ENCODE measurements at places on chromosomes 7 and 10.

- no peak for DNase-seq
Observed at GRCh38 chr7:42495256-42495655, 258.2 kb upstream of the GLI3 start.

- no peak for DNase-seq
Observed at GRCh38 chr7:29955799-29956486, 33.7 kb downstream of the SCRN1 start.

GRCh38 chr10:96208271-96208670, 63.1 kb downstream of the BLNK start:
- no peak for DNase-seq

- DNase-seq = no peak
Observed at GRCh38 chr10:49070701-49071100, 44.6 kb downstream of the VSTM4 start.

DNA sequence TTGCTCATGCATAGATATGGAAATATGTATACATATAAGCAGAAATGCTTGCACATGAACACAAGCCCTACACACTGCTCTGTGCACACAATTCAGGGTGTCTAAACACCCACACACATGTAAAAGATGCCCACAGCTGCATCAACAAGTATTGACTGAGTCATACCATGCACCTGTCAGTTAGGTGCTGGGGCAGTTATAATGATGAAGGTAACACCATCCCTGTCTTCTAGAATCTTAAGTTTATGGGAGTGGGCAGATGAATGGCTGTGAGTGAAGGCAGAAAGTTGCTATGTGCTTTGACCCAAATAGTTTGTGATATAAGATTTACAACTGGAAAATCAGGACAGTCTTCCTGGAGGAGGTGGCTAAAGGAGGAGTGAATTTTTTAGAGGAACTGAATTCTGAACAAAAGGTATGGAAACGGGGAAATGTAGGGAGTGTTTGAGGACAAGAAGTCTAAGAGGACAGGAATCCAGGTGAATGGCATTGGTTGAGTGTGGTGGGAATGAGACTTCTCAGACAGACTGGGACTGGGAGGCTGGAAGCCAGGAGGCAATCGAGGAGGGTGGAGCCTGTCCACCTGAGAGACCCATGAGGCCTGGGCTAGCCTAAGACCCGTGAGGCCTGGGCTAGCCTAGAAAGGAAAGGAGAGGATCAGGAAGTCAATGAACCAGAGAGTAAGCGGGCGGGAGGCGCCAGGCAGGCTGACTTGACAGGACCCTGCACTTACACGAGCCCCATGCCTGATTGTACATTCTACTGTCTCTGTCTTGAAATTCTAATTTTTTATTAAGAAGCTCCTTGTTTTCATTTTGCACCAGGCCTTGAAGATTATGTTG, 20.7 kb downstream of the POLL start:
- no peak for DNase-seq

- DNase-seq = no peak
Observed at GRCh38 chr7:110557-111232, 81.7 kb upstream of the FAM20C start.

GRCh38 chr7:43655584-43655983, 72.7 kb downstream of the STK17A start:
- no peak for DNase-seq

DNA sequence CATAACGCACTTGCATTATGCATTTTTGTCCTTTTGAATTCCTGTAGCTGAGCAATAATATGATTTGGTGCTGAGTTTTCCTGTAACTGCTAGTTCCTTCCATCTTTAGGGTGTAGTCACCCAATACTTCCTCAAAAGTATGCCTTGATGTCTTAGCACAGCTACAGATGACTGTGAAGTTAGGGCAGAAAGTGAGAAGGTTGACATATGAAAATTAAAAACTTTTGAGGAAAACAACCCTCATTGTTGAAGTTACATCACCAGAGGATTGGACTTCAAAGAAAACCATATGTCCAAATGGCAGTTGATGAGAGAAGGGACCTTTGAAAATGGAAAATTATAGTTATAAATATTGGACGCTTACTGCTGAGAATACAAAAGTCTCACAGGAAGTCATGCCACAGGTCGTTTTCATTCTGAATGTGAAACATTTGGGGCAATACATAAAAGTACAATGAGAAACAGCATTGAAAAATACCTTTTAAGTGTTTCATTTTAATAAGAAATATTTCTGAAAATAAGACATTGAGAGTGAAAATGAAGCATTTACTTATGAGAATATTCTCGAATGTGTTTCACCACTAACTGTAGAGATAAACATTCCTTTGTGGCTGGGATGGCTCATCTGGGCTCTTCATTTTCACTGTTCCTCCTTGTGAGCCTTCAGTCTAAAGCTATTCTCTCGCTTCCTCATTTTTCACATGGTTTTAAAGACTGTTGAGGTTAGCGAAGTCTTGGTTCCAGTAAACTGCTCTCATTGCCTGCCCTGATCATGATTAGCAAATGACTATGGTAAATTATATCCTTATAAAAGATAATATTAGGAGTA, 61.4 kb upstream of the NME8 start:
- DNase-seq = no peak

DNA sequence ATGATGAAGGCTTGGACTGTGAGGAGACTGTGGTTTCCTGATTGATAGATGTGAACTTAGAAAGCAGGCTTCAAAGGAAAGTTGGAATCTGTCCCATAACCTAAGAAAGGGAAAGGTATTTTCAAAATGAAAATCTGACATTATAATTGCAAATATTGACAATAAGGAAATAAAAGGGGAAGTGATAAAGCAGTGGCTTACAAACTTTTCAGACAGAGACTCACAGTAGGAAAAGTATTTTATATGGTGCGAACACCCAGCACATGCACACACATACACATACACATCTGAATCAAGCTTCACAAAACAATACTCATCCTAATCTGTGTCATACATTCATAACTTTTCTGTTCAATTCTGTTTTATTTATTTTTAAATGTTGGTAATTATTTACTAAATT, 4.8 kb downstream of the PON1 start:
- DNase-seq = no peak

DNA sequence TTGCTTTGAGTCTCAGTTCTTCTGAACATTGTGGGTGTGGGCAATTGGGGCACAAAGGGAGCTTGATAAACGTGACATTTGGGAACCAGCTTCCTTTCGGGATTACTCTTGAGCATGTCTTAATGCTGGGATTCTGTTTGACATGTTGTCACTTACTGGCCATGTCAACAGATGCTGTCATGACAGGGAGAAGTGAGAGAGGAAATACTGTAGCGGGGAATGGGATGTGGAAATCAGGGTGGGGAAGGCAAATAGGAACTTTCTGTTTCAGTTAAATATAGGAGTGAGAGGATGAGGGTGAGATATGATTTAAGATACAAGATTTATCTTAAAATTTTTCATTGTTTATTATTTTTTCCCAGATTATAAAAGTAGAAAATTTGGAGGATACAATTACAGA, 83.9 kb downstream of the SEC23IP start:
- DNase-seq = no peak

- DNase-seq = no peak
Observed at GRCh38 chr10:4195213-4195612, 410.2 kb upstream of the KLF6 start.

DNA sequence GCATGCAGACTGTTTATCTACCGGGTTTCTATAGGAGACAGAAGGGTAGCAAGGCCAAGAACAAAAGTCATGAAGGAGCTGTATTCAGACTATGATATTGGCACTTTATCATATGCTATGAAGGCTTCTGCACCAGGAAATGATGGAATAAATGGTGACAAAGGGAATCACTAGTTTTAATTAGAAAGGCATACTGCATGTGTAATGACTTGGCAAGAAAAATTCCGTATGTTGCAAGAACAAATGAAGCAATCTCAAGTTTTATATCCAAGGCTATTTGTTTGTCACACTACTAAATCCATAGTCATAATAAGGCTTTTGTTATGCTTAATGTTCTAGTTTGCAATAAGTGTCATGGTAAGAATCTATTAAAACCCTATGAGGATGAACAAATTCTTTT, 230.9 kb downstream of the ZEB1 start:
- no peak for DNase-seq

DNA sequence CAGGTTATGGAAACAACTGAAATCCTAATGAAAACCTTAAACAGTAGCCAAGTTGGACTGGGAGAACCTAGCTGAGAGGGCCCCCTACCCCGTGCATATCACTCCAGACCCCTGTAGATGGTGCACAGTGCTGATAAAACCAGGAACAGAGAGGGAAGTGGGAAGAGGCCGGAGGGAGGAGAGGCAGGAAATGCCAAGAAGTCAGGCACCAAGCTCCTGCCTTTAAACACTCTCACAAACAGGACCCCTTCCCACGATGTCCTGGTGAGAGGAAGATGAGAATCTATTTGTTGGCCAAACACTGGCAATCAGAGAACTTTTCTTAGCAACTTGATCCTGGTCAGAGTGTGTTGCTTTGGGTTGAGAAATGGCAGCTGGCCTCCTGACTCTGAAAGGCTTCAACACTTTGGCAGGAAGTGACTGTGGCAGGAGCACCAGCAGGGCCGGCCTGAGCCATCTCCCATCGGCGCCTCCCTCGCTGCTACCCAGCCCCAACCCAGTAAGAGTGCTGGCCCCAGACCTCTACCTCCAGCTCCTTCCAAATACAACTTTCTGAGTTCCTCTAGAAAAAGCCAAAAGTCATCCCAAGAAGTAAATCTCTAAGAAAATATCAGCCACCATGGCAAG, 39.5 kb downstream of the GSDME start:
- DNase-seq = no peak

DNA sequence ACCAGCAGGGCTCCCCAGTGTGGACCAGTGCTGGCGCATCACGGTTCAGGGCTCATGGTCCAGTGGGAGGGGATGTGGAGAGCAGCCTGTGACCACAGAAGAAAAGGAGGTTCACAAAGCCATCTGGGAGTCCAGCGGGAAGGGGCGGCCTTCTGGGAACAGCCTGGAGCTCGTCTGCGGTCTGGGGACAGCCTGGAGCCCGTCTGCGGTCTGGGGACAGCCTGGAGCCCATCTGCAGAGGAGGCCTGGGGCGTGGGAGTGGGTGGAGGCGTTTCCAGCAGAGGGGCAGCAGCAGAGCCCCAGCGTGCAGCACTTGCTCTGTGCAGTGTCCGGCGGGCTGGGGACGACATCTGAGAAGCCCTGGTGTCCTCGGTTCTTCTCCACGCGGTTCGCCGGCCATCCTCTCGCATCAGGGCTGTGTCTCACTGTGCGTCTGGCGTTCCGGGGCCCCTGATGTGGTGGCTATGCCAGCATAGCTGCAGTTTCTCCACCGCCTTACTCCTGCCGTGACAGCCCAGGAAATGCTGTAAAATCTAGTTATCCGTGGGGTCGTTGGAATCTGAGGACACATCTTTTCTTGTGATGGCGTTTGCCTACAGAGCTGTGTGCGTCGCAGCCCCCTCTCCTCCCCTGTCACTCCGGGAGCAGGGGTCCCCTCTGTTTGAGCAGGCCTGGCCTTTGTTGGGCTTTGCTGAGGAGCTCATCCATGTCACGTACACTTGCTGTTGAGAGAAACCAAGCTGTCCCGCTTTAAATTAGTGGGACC, 104.6 kb downstream of the INPP5A start:
- DNase-seq = no peak

Measured in hippocampal formation (tissue), 2 donors.